Stimulated activated CD8-positive, alpha-beta memory T cell treated with anti-CD3 and anti-CD28 coated beads, Interleukin-15, amount 100 ng/mL, for 4 hours (primary cell): ENCODE measurements at places on chromosomes 11 and 22.

DNA sequence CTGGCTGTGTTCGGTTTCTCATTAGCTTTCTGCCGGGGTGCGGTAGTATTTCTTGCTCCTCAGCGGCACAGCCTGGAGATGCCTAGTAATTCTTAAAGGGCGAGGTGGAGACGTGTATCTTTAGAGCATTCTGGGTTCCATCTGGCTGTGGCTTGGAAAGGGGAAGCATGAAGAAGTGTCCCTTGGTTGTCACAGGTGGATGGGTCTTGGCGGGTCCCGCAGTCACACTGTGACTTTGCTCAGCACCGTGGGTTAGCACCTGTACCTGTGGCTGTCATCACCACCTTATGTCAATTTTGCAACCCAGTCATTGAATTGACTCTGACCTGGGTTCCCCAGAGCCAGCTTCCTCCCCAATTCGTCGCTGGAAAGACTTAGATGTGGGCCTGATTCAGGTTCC lies 57.6 kb downstream of the MIAT start:
- DNase-seq: no peak

GRCh38 chr11:27174021-27174420 lies 133.4 kb downstream of the BBOX1 start:
- no peak for DNase-seq

GRCh38 chr11:110747531-110747930 lies 35.3 kb upstream of the ARHGAP20 start:
- DNase-seq: no peak

GRCh38 chr11:117953024-117953671 lies 23.9 kb upstream of the TMPRSS13 start:
- DNase-seq: no peak

- DNase-seq: no peak
Observed at GRCh38 chr11:64877390-64878222, 815 bp downstream of the EHD1 start.

GRCh38 chr11:13228572-13228971 lies 49.0 kb upstream of the BMAL1 start:
- DNase-seq: no peak

DNA sequence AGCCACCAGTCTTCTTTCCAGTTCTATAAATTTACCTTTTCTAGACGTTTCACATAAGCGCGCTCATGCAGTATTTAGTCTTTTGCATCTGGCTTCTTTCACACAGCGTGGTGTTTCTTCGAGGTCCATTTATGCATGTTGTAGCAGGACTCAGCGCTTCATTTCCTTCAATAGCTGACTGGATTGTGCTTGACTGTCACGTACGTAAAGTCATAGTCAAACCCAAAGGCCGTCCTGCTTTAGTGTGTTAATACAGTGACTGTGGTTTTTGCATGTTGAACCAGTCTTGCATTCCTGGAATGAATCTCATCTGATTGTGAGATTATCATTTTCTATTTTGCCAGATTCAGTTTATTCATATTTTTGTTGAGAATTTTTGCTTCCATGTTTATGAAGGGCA lies 18.5 kb downstream of the GLB1L3 start:
- DNase-seq: no peak

- DNase-seq: no peak
Observed at GRCh38 chr11:82895437-82896091, 4.7 kb downstream of the PRCP start.

DNA sequence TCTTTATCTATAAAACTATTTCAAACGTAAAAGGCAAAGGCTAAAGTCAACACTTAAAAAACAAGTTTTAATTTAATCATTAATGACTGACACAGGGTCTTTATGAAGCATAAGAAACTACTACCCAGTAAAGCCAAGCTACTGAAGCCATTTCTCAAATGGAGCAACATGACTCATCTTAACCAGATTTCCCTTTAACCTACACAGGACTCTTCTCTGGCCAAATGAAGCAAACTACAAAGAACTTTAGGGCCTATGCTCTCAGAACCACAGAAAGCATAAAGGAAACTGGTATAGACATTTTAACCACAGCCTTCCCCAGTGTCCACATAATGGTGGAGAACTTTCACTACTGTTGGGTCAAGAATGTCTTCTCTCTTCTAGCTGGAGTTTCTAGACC lies 34.7 kb downstream of the ALG9 start:
- DNase-seq: no peak

DNA sequence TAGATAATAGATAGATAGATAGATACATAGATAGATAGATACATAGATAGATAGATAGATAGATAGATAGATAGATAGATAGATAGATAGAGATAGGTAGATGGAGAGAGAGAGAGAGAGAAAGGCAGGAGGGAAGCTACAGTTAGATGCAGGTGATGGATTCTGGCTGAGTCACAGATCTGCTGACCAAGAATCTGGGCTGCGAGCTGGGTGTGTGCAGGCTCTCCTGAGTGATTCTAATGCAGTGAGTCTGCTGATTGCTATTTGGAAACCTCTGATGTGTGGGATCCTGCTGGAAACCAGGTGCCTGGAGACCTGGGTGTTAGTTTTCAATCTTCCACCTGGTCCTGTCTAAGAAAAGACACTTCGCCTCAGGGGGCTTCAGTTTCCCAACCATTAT lies 1441.8 kb downstream of the TBC1D22A start:
- no peak for DNase-seq

- DNase-seq: no peak
Observed at GRCh38 chr11:85961930-85962363, 106.8 kb downstream of the CCDC83 start.

DNA sequence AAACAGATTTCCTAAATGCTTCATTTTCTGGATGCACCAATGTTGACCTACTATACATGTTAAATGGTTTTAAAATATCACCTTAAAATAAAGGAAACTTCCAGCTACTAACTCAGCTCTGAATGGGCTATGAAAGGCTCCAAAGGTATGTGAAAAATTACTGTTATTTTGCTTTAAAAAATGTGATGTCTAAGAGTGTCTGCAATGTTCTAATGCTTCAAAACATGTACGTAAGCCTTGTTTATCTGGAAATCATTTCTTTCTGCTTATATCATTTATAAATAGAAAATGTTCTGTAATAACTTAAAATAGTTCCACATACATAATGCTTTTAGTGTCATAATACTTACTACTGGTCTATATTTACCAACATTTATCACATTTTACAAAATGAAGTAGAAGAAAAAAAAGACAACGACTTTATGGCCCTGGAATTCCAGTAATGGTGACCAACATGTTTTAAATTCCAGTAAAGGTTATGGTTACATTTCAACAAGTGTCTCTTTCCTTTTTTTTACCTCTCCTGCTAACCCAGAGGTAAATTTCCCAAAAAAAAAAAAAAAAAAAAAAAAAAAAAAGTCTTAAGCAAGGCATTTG lies 2.5 kb downstream of the BDNF start:
- no peak for DNase-seq

- no peak for DNase-seq
Observed at GRCh38 chr11:43508511-43508918, 149.8 kb downstream of the TTC17 start.

DNA sequence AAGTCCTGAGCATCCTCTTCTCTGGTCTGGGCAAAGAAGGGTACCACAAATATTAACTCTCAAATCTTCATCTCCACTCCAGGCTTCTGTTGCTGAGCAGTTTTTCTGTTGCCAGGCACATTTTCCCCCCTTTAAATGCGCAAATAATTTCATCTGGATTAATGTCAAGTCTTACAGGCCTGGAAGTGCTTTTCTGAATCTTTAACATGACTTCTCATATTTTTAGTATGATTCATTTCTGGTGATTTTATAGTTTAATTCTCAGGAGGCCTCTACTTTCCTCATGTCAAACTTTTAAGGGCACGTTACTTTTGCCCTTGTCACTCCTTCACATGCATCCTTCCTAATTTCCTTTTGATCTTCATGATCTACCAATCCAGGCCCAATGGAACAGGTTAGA lies 510.2 kb downstream of the METTL15 start:
- no peak for DNase-seq

GRCh38 chr11:118565051-118565450 lies 680 bp downstream of the IFT46 start:
- DNase-seq: no peak

DNA sequence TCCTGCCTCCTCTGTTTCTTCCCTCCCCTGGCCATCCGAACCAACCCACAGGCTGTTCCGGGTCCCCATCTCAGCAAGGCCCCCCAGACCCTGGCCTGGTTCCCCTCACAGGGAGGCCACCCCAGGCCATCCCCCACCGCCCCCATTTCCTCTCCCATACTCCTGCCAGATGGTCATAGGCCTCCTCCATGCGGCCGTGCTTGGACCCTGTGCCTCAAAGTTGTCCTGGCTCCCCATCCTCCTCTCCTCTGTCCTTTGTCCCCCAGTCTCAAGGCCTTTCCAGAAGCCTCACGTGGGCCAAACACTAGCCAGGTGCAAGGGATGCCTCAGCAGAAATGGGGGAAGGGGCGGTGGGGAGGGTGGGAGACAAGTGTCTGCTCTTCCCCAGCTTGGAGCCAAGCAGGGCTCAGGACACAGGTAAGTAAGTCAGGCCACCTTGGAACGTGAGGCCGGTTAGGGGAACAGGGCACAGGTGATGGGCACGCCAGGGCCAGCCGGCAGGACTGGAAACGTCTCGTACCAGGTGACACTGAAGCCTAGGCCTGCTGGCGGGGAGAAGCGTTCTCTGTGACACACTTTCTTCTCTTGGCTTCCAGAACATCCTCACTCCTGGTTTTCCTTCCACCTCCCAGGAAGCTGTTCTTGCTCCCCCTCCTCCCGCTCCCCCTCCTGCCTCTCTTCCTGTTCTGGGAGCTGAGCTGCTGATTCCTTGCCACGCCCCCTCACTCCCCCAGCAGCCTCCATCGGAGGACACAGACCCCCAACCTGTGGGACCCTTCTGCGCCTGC lies 31.5 kb upstream of the SLC22A12 start:
- DNase-seq: no peak

GRCh38 chr11:65814131-65814985 lies 19.4 kb upstream of the SNX32 start:
- no peak for DNase-seq

- DNase-seq: no peak
Observed at GRCh38 chr11:24163146-24163545, 333.7 kb upstream of the LUZP2 start.

- DNase-seq: no peak
Observed at GRCh38 chr11:73017024-73017751, 124.9 kb downstream of the FCHSD2 start.

- DNase-seq: no peak
Observed at GRCh38 chr11:66850235-66850587, 6.7 kb upstream of the LRFN4 start.

- DNase-seq: no peak
Observed at GRCh38 chr11:12841946-12842630, 167.0 kb upstream of the RASSF10 start.

GRCh38 chr11:2800655-2801531 lies 84.7 kb downstream of the CDKN1C start:
- DNase-seq: no peak

DNA sequence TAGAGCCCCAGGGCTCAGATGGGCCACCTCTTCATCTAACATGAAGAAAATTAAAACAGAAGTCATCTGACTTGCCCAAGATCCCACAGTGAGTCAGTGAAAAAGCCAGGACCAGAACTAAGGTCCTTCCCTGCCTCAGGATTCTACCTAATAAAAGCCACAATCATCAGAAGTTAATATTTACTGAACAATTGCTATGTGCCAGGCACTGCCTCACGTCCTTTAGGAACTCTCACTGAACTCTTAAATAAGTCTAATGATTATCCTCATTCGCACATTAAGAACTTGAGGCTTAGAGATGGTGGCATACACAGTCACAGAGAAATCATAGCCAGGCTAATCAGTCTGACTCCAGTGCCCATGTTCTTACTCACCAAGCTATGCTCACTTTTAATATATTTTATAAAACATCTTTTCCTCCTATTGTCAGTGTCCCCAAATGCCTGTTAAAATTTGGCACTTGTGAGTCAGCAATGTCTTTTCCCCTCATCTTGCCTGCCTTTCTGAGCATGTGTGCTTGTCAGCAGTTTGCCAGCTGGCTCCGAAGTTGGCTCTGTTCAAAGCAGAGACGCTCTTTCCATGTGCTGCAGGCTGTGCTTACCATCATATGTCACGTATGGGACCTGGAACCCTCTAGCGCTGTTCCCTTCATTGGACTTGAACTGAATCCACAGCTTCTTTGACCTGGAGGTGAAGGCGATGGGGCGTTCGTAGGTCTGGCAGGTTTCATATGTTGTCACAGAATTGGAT lies 21.5 kb upstream of the NRIP3 start:
- DNase-seq: no peak

- DNase-seq: no peak
Observed at GRCh38 chr11:113472471-113472870, 2.7 kb downstream of the DRD2 start.

- no peak for DNase-seq
Observed at GRCh38 chr22:35842954-35843353, 125.3 kb downstream of the APOL5 start.

DNA sequence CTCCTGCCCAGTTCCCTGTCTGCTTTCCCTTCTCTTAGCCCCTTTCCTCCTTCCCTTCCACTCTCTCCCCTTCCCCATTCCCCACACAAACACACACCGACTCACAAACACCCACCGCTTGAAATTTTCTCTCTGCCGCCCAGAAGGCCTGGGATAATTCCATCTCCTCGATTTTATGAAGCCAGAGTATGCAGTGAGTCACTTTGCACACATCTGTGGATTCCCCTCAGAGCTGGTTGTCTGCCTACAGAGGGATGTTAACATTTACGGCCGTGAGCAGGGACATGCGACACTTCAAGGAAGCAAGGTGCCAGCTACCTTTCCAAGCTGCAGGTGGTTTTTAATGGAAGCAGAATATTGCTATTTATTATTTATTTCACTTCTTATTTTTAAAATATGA lies 332.0 kb downstream of the TENM4 start:
- no peak for DNase-seq

GRCh38 chr11:21464601-21465193 lies 728.2 kb upstream of the ANO5 start:
- no peak for DNase-seq

DNA sequence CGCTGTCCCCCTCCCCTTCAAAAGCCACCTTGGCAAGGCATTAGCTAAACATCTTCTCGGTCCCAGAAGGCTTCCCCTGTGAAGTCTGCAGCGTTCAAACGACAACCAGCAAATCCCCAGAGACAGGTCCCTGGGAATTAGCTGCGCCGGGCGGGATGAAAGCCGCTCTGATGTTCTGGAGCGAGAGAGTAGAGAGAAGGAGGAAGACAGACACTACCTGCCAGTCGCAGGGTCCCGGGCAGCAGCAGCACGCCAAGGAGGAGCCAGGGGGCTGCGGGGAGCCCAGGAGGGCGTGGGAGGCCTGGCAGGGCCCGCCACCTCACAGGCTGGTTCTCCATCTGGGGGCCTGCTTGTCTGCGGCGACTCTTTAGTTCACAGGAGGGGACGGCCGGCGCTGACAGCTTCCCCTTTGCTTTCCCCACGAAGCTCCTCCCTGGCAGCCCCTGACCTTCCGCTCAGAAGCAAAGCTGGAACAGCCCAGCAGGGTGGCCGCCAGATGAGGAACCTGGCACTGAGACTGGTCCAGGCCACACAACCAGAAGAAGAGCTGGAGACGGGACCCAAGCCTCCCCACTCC lies at the start of gene NFAM1:
TSS of gene NFAM1 (minus strand) at position 384 of the 577 bp plus-strand sequence. CDS start at position 338, 46 bp downstream.
- no peak for DNase-seq

- no peak for DNase-seq
Observed at GRCh38 chr11:93407777-93408401, 77.3 kb downstream of the DEUP1 start.

GRCh38 chr11:116580799-116581198 lies 192.0 kb downstream of the BUD13 start:
- DNase-seq: no peak

- no peak for DNase-seq
Observed at GRCh38 chr11:126137136-126137535, 74.3 kb downstream of the RPUSD4 start.
